ENCODE measurements at places on chromosomes 11 and 22.

DNA sequence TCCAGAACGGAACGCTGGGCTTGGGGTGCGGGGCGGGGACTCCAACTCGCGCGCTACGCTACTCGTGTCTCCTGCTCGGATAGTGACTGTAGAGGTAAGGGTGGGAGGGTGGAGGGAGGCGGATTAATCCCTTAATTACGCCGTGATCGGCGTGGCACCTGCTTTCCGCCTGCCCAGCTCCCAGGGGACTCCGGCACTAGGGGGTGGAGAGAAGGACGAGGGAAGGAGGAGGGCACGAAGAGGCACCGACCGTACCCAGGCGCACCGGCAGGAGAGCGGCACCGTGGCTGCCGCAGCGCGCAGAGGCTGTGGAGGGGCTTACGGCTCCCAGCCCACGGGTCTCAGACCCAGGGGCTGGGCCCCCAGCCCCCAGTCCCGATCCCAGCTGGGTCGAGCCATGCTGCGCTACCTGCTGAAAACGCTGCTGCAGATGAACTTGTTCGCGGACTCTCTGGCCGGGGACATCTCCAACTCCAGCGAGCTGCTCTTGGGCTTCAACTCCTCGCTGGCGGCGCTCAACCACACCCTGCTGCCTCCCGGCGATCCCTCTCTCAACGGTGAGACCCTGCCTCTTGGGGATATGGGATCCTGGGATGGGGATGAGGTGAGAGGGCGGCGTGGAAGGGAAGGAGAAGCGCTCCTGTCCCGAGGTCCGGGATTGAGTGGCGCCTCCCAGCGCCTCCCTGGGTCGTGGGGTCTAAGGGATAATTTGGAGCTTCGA is at the start of gene ROBO3:
Gene ROBO3, plus strand, starts transcription at position 252 of the 721 bp plus-strand sequence. Its CDS starts 146 bp downstream, at position 398.
- no peak for DNase-seq

DNA sequence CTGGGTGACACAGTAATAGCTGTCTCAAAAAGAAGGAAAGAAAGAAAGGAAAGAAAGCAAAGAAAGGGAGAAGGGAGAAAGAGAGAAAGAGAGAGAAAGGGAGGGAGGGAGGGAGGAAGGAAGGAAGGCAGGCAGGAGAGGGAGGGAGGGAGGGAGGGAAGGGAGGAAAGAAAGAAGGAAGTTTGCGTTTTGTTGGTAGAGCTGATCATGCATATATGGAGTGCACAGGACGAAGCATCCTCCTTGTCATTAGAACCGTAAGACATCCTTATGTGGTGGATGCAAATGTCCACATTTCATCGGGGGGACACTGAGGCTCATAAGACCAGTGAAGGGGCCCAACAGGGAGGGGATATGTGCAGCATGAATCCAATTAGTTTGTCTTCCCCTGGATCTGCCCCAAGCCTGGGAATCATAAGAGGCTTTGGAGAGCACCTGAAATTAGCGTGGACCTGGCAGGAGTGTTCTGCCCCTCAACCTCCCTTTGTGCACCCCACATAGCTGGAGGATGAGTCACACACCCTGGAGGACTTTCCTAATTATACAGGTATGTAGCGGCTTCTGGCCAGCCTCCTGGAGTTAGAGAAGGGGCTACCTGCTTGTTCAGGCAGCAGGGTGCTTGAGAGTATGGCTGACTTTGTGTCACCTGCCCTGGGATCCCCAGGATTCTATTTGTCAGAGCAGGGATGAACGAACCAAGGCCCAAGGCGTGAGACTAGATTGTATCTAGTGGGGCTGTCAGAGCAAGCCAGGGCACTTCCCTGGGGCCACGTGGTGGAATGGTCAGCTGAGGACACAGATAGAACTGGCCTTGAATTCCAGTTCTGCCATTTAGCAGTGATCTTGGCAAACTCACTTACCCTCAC is 119.7 kb upstream of the CD82 start:
- no peak for DNase-seq

DNA sequence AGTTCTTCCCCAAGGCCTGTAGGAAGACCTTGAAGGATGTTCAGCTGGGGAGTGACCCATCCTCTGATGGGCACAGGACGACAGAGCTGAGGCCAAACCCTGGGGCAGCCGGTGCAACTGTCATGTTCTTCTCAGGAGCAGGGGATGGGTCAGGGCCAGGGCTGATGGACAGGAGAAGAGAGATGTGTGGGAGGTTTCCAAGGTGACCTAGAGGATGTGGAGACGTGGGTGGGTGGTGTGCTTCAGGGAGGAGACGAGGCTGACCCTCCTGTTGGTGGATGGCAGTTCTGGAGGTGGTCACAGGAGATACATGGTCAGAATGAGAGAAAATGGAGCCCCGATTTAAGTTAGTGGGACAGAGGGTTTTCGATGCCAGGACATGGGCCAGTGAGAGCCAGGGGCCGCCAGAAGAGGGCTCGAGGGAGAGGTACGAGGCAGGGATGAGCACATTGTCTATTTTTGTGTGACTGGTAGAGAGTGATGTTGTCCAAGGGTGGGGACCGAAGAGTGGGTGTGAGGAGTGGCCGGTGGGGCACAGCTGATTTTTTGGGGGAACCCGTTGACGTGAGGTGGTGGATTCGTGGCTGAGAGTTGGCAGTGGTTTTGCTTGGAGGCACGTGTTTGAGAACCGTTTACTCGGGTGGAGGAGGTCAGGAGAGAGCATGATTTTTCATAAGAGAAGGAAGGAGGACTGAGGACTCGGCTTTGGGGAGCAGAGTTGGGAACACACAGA is 14.6 kb downstream of the TBC1D22A start:
- no peak for DNase-seq

- DNase-seq: no peak
Measured at GRCh38 chr11:33067294-33067693, 27.9 kb downstream of the TCP11L1 start.

- no peak for DNase-seq
Measured at GRCh38 chr11:92276773-92277172, 52.2 kb downstream of the FAT3 start.

DNA sequence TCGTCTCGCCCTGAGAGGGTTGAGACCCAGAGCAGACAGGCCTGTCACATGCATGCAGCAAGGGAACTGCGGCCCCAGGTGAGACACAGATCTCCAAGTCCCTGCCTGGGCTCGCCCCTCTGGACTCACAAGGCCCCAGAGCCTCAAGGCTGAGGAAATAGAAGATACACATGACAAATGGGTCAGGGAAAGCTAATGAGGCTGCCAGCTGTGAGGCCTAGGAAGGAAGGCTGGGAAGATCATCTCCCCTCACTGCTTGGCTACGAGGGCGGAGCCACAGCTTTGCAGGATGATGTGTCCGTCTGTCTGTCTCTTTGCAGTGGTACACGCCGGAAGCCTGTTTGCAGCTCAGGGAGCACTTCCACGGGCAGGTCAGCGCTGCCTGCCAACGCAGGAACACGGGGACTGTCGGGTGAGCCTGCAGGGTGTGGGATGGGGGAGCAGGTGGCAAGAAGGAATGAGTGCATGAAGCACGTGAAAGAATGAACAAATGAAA is 4.5 kb downstream of the RAB36 start:
- no peak for DNase-seq

- no peak for DNase-seq
Measured at GRCh38 chr22:44572414-44573207, 74.6 kb upstream of the RTL6 start.

DNA sequence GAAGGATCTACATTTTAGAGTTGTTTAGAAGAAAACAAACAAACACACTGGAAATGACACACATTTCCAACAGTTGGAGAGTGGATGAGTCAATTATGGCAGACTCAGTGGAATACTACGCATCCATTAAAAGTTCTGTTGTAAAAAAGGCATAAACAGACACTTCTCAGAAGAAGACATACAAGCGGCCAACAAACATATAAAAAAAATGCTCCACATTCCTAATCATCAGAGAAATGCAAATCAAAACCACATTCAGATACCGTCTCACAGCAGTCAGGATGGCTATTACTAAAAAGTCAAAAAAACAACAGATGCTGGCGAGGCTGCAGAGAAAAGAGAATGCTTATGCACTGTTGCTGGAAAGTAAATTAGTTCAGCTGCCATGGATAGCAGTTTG is 298.2 kb downstream of the DDX10 start:
- no peak for DNase-seq

DNA sequence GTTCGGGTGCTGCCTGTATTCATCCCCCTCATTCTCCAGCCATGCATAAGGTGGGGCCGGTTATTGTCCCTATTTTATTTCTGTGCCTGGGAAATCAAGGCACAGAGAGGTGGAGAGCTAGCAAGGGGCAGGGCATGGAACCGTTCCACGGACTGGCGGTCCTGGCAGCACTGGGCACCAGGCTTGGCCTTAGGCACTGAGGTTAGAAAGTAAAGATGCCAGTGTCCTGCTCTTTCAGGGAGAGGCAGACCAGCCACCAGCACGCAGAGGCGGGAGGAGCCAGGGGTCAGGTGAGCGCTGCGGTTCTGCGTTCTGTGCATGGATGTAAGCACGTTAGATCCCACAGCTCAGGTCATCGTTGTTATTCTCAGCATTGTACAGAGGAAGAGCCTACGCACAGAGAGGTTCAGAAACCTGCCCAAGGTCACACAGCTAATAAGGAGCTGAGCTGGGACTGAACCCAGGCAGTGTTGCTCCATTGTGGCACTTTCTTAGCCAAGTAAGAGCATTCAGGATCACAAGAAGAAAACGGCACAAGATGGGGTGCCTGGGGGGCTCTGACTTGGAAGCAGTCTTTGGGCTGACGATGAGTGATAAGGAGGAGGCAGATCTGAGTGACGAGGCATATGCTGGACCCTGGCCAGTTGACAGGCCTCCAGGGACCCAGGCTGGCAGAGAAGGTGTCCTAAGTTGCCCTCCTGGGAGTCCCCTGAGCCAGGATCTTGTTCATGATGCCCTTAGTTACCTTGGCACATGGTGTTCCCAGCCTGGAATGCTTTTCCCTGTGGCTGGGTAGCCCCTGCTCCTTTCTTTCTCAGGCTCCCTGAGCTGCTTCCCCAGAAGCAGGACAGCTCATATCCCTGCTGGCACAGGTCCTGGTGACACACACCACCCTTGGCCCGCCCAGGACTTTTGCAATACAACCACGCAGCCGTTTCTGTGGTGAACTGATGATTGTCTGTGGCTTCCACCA is 41.1 kb downstream of the OSBPL5 start:
- DNase-seq: no peak

GRCh38 chr11:17036666-17037658 is 22.7 kb upstream of the PLEKHA7 start:
- no peak for DNase-seq

All from activated CD4-positive, CD25-positive, alpha-beta regulatory T cell treated with anti-CD3 and anti-CD28 coated beads, Interleukin-2, amount 50 U/mL, for 16 hours (primary cell).